ENCODE measurements at places on chromosomes 11 and 22.

- no peak for DNase-seq
Measured at GRCh38 chr11:20880094-20880493, 210.7 kb downstream of the NELL1 start.

DNA sequence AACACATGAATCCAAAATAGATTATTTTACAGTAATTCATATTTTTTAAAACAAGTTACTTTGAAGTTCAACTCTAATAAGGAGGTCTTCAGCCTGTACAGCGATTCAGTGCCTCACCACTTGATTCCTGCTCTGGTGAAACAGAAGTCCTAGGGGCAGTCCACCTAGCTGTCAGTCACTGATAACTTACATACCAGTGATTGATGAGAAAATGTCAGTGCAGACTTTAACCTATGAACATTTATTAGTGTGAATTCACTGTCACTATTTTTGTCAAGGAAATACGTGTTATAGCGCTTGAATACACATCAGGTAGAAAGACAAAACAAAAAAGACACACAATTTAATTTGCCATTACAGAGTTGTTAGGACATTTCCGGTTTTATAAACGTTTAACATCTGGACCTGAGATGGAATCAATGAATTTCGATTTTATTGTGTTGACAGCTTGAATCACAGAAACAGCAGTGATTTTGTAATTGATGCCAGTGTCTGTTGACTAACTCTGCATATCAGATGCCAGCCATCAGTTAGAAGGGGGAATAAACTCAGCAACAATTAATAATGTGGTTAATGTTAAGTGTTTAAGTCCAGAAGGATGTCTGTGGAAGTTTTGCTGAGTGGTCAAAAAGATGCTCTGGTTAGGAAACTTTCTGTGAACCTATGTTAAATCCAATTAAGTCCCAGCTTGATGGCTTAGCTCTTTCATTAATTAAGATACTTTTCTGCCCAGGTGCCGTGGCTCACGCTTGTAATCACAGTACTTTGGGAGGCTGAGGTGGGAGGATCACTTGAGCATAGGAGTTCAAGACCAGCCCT, 34.5 kb downstream of the ELF5 start:
- no peak for DNase-seq

GRCh38 chr11:23353611-23354010, 493.3 kb upstream of the CCDC179 start:
- DNase-seq, result no peak

DNA sequence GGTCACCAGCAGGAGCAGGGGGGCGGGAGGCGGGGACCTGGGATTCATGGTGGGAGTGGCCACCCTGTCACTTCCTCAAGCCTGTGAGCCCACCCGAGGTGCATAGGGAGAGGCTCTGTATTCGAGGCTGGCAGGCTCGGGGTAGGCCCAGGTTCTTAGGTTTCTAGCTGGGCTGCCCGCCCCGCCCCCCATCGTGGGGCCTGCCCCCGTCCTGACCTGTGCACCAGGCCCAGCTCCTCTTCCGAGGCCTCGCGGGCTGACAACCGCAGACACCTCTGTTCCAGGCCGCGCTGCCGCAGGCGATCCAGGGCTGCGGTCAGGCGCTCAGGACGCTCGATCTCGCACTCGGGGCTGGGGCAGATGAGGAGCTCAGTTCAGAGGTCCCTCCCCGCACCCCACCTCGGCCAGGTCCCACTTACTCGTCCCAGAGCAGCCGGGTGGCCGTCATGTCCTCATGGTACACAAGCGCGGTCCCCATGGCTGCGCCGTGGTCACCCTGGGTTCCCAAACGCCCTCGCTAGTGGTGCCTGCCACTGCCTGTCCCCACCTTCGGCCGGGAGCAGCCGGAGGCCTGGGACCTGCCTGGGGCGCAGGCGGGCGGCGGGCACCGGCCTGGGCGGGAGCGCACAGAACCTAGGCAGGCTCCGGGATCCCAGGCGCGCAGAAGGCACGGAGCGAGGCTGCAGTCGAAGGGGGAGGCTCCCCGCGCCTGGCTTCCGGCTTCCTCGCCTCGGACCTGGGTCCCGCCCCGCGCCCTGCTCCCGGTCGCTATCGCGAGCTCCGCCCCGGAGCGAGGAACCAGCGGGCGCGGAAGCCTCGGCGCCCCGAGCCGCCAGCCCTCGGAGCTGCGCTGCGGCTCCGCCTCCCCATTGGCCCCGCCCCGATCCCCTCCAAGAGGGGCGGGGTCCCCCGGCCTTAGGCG, at the start of gene HDAC10:
TSS of gene HDAC10 (minus strand) at position 711 of the 922 bp plus-strand sequence. CDS start at position 478, 233 bp downstream.
- DNase-seq, result no peak

GRCh38 chr11:70758206-70758605, 359.9 kb downstream of the CTTN start:
- no peak for DNase-seq

GRCh38 chr22:46490538-46490937, 46.9 kb downstream of the CELSR1 start:
- DNase-seq, result no peak

DNA sequence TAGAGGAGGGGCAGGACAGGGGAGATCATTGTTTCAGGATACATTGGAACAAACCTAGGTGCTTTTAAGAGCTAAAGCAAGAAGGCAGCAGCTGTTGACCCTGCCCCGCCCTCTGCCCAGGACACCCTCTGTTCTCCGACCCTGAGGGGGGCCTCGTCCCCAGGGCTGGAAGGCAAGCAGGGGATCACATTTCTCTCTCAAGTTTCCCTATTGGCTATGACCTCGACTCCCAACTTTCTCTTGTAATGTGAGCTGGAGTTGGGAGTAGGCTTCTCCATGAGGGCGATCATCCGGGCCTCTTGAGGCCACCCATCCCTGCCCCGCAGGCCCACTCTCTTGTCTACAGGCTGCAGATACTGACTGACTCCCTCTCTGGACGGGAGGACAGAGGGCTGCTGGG, 37.7 kb downstream of the DSCAML1 start:
- no peak for DNase-seq

DNA sequence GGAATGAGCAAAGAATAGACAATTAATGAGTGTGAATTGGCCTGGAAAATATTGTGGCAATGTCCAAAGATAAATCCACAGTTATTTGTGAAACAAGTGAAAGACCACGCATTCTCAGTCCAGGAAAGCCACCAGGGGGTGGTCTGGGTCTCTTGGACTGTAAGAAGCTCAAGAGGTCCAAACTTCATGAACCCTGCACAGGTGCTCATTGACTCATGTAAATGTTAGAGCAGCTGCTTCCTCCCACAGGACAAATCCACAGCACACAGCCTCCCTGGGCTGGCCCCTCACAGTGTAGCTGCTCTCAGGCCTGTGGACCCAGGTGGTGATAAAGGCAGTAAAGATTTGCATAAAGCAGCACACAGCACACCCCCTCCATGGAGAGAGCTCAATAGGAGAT, 114.0 kb downstream of the ZNF280B start:
- DNase-seq, result no peak

All from occipital lobe (tissue), 3 donors.